ENCODE measurements at places on chromosomes 11 and 22. TPM values are rescaled to one million over a fixed set of nuclear protein-coding genes. Genes with fewer than 3 reads are reported as not detected.

DNA sequence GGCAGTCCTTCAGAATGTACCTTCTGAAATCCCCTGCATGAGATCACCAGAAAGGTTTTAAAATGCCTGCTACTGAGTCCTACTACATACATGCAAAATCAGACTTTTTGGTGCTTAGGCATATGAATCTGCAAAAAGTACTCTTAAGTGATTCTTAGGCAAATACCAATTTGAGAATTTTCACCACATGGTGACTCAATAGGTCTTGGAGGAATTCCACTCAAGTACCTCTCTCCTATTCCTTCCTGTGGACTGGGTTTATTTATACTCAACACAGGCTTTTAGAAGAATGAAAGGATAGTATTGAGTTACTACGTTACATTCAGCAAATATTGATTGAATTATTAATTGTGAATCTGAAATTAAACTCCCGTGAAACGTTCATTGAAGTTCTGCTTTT, 223.9 kb downstream of the CNTN5 start:
- no peak overlapping the region for H3K4me3 ChIP-seq
- DNase-seq: no peak
- no peak overlapping the region for H3K27ac ChIP-seq

DNA sequence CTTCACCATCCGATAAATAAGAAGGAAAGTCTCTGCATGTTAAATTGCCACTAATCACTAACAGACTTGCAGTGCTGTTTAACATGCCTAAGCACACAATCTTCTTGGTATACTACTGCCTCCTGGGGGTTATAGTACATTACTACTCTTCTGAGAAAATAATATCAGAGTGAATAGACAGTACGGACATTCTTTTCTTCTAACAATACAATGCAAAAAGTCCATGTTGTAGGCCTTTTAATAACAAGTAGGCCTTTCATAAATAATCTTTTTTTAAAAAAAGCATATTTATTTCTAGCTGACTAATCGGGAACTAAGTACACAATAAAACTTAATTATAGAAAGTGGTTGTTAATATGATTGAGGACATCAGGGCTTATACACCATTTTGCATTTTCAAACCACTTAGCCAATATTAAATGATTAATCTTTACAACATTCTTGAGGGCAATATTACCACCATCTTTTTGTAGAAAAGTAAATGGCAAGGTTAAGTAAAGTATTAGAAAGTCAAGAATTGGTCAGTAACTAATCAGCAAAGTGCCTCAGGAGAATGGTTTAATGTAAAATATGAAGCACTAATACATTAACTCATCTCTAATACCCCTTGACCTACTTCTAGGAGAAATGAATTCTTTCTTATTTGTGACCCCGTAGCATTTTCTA, 84.7 kb downstream of the TTC28 start:
- DNase-seq: no peak
- no peaks in the 10 kb centered on the region for H3K36me3 ChIP-seq
- no peaks in the 10 kb centered on the region for H3K27me3 ChIP-seq
- H3K4me3 ChIP-seq: no peak overlapping the region

DNA sequence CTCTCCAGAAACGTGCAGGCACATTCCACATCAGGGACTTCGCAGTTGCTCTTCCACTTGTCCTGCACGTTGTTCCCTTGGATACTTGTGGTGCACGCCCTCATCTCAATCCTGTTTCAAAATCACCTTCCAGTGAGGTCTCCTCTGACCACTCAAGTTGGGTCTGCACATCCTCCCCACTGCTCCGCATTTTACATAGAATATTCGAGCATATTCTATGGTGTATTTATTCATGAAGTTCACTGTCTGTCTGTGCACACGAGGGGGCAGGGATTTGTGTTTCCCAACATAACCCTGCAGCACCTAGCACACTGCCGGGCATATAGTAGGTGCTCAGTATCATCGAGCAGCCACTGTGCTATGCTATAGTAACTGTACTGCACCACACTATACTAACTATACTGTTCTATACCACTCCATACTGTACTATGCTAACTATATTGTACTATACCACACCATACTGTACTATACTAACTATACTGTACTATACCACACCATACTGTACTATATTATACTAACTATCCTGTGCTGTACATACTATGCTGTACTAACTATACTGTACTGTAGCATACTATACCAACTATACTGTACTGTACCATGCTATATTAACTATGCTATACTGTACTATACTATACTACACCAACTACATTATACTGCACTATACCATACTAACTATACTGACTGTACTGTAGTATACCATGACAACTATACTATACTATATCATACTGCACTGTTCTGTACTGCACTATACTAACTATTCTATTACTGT, 30.3 kb downstream of the ELF5 start:
- no peak overlapping the region for H3K4me3 ChIP-seq
- H3K27ac ChIP-seq: no peak overlapping the region
- H3K4me1 ChIP-seq: no peaks in the 10 kb centered on the region
- no peaks in the 10 kb centered on the region for H3K27me3 ChIP-seq
- no peak for DNase-seq
- no peaks in the 10 kb centered on the region for H3K36me3 ChIP-seq

GRCh38 chr11:113476553-113476952, 1.4 kb upstream of the DRD2 start:
- DNase-seq: no peak
- H3K27me3 ChIP-seq: peaks cover 82% of the 10 kb centered on the region
- H3K36me3 ChIP-seq: no peaks in the 10 kb centered on the region
- peaks cover 5% of the 10 kb centered on the region for H3K4me1 ChIP-seq

DNA sequence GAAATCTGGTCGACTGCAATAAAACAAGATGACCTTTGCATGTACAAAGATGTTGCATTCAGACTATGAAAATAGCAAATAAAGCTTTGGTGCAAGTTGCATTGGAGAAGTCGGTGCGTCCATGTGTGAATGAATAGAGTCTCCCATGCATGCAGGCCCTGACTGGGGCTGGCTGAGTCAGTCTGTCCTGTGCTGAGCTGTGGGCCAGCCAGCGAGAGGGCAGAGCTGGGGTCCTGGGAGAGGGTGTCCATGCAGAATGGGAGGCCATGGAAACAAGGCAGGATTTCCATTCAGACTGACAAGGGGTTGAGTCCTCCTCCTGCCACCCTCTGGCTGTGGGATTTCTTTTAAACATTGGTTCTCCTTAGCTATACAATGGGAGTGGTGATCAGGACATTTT, 2.3 kb upstream of the CRYBB3 start:
- H3K27me3 ChIP-seq: no peaks in the 10 kb centered on the region

- no peak overlapping the region for H3K27ac ChIP-seq
- no peaks in the 10 kb centered on the region for H3K36me3 ChIP-seq
- no peak overlapping the region for H3K4me3 ChIP-seq
- no peaks in the 10 kb centered on the region for H3K27me3 ChIP-seq
- no peak for DNase-seq
Observed at GRCh38 chr11:126396965-126397364, 41.5 kb downstream of the ST3GAL4 start.

GRCh38 chr11:88363648-88364065, 26.1 kb upstream of the CTSC start:
- H3K4me3 ChIP-seq: no peak overlapping the region
- no peaks in the 10 kb centered on the region for H3K36me3 ChIP-seq
- no peaks in the 10 kb centered on the region for H3K4me1 ChIP-seq

GRCh38 chr11:43517518-43517917, 158.8 kb downstream of the TTC17 start:
- no peak overlapping the region for H3K4me3 ChIP-seq
- DNase-seq: no peak
- no peak overlapping the region for H3K27ac ChIP-seq
- no peaks in the 10 kb centered on the region for H3K36me3 ChIP-seq

DNA sequence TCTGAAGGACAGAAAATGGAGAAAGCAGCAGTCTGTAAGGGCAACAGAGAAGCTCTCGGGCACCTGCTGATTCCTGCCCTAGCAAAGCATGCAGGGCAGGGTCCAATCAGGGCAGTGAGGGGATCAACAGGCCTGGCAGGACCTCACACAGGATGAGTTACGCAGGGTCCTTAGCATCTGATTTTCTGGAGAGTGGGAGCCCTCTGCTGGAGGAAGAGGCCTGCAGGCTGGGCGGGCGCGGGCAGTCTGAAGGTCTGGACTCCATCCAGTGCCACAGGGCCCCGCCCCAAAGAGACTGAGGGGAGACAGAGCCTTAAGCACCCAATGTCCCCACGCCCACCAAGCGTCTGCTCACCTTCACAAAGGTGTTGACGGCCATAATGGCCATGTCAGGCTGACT, 28.9 kb downstream of the AP1B1 start:
- no peaks in the 10 kb centered on the region for H3K27me3 ChIP-seq
- peaks cover 22% of the 10 kb centered on the region for H3K4me1 ChIP-seq
- peaks cover 5% of the 10 kb centered on the region for H3K36me3 ChIP-seq

DNA sequence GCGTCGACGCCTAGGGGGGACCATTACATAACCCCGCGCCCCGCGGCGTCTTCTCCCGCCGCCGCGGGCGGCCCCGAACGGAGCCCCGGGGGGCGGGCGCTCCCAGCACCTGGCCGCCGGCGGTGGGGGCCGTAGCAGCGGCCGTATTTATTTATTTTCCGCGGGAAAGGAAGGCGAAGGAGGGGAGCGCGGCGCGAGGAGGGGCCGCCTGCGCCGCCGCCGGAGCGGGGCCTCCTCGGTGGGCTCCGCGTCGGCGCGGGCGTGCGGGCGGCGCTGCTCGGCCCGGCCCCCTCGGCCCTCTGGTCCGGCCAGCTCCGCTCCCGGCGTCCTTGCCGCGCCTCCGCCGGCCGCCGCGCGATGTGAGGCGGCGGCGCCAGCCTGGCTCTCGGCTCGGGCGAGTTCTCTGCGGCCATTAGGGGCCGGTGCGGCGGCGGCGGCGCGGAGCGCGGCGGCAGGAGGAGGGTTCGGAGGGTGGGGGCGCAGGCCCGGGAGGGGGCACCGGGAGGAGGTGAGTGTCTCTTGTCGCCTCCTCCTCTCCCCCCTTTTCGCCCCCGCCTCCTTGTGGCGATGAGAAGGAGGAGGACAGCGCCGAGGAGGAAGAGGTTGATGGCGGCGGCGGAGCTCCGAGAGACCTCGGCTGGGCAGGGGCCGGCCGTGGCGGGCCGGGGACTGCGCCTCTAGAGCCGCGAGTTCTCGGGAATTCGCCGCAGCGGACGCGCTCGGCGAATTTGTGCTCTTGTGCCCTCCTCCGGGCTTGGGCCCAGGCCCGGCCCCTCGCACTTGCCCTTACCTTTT, at the start of gene EP300:
TSS of gene EP300 (plus strand) at position 570 of the 795 bp plus-strand sequence. CDS start 413 bp downstream, outside the sequence.
- no peaks in the 10 kb centered on the region for H3K27me3 ChIP-seq
- H3K4me3 ChIP-seq: peak within 1 kb of the TSS; percentile 100
- H3K36me3 ChIP-seq: peaks cover 4% of the 10 kb centered on the region
- DNase-seq: peak; percentile 84

DNA sequence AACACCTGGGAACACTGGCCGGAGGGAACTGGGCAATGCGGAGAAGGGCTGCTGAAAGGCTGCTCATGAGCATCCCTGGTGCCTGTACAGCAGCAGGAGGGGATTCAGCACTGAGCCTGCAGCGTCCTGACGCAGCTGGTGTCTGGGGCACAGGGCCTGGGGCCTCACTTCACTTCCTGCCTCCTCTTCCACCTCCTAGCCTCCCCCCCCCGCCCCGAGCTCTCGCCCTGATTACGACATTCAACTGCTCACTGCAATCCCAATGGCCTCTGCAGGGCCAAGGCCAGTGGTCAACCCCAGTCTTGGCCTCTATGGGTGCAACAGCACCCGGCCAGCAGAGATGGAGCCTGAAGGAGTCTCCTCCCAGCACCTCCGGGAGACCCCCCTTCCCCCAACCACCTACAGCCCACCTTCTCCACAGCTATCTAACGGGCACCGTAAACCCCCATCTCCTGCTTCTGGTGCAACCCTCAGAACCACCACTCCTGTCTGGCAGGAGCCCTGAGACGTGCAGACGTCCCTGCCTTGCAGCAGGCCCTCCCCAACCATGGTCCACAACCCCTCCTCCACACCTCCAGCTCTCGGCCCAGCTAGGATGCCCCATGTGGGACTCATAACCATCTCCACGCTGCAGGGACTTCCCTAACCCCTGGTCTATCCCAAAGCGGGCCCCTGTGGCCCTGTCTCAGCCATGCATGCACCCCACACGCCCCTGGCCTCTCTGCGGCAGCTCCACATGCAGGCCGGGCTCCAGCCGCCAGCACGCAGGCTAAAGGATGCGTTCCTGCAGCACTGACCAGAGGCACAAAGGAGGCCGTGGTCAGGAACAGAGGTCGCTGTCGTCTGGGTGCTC, 38.2 kb downstream of the BRD1 start:
- peaks cover 19% of the 10 kb centered on the region for H3K36me3 ChIP-seq
- peaks cover 71% of the 10 kb centered on the region for H3K4me1 ChIP-seq

- peaks cover 52% of the 10 kb centered on the region for H3K36me3 ChIP-seq
- peaks cover 55% of the 10 kb centered on the region for H3K4me1 ChIP-seq
Observed at GRCh38 chr22:42610186-42610585, 4.5 kb downstream of the POLDIP3 start.

DNA sequence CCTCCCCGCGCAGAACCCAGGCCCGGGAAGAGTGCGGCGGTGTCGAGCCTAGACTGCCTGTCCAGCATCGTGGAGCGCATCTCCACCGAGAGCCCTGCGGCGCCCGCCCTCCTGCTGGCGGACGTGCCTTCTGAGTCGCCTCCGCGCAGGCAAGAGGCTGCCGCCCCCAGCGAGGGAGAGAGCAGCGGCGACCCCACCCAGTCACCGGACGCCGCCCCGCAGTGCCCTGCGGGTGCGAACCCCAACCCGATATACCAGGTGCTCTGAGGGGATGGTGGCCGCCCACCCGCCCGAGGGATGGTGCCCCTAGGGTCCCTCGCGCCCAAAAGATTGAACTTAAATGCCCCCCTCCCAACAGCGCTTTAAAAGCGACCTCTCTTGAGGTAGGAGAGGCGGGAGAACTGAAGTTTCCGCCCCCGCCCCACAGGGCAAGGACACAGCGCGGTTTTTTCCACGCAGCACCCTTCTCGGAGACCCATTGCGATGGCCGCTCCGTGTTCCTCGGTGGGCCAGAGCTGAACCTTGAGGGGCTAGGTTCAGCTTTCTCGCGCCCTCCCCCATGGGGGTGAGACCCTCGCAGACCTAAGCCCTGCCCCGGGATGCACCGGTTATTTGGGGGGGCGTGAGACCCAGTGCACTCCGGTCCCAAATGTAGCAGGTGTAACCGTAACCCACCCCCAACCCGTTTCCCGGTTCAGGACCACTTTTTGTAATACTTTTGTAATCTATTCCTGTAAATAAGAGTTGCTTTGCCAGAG, 2.0 kb downstream of the MYOD1 start:
- no peaks in the 10 kb centered on the region for H3K36me3 ChIP-seq
- peaks cover 16% of the 10 kb centered on the region for H3K4me1 ChIP-seq

DNA sequence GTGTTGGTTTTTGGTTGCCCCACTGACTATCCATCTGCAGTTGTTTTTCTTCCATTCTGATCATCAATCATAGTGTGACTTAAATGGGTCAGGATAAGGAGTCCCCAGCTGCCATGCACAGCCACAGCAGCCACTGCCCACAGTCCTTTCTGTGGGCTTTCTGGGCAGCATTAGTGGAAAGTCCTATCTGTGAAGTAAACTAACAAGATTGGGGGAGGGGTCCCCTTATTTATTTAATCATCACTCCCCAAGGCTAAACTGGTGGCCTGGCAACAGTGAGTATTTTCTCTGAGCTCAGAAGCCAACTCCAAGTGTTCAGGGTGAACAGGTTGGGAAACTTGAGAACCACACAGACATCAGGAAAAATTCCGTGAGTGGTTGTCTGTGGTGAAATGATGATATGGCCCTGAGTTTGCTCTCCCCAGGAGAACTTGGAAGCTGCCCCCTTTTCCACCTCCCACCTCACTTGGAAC, 145.0 kb downstream of the CCDC34 start:
- H3K27ac ChIP-seq: no peak overlapping the region
- no peaks in the 10 kb centered on the region for H3K36me3 ChIP-seq
- no peaks in the 10 kb centered on the region for H3K27me3 ChIP-seq
- no peak for DNase-seq

GRCh38 chr22:25167082-25167481, 32.6 kb upstream of the CRYBB3 start:
- H3K4me3 ChIP-seq: no peak overlapping the region
- DNase-seq: no peak
- H3K4me1 ChIP-seq: no peaks in the 10 kb centered on the region
- H3K27ac ChIP-seq: no peak overlapping the region
- H3K27me3 ChIP-seq: no peaks in the 10 kb centered on the region

The DDIAS gene
- 0.37 TPM for total RNA-seq

The TMEM45B gene
- not detected for total RNA-seq

The FAM180B gene
- total RNA-seq: 0.23 TPM
